Purkinje cell (primary cell): ENCODE measurements at places on chromosomes 4 and X. TPM values are rescaled to one million over a fixed set of nuclear protein-coding genes. Genes with fewer than 3 reads are reported as not detected.

The TMEM31 gene
- not detected in 2 replicates for polyA plus RNA-seq

The KIAA1210 gene
- polyA plus RNA-seq, result not detected in 2 replicates

The MAGEA9B gene
- not detected in 2 replicates for polyA plus RNA-seq

The RTL3 gene
- polyA plus RNA-seq, result not detected in 2 replicates

The CORIN gene
- polyA plus RNA-seq, result 1.2 and 1.7 TPM in 2 replicates

The ANK2 gene
- polyA plus RNA-seq, result 541 and 627 TPM in 2 replicates

The PNCK gene
- polyA plus RNA-seq, result 1.4 TPM in 1 of 2 replicates, not detected in the other

The NAP1L3 gene
- 94.6 and 98.2 TPM in 2 replicates for polyA plus RNA-seq

The ZC4H2 gene
- polyA plus RNA-seq, result 9.0 and 10.4 TPM in 2 replicates

The CBLL2 gene
- polyA plus RNA-seq, result not detected in 2 replicates

The SLC16A2 gene
- 1.4 and 2.4 TPM in 2 replicates for polyA plus RNA-seq

The NPY5R gene
- polyA plus RNA-seq, result 2.2 TPM in 1 of 2 replicates, not detected in the other

The SSX1 gene
- not detected in 2 replicates for polyA plus RNA-seq

The CT45A1 gene
- not detected in 2 replicates for polyA plus RNA-seq

The RAB41 gene
- polyA plus RNA-seq, result 0.69 TPM in 1 of 2 replicates, not detected in the other

The FAM184B gene
- polyA plus RNA-seq, result 2.3 and 3.1 TPM in 2 replicates

The FAM149A gene
- 3.6 and 11.1 TPM in 2 replicates for polyA plus RNA-seq

The FATE1 gene
- not detected in 2 replicates for polyA plus RNA-seq

The DGAT2L6 gene
- polyA plus RNA-seq, result not detected in 2 replicates

The TDO2 gene
- not detected in 2 replicates for polyA plus RNA-seq

The CAMK2D gene
- polyA plus RNA-seq, result 126 and 167 TPM in 2 replicates

The ATP1B4 gene
- polyA plus RNA-seq, result not detected in 2 replicates

The ITM2A gene
- 6.3 and 20.3 TPM in 2 replicates for polyA plus RNA-seq

The ZGRF1 gene
- polyA plus RNA-seq, result 1.7 and 7.7 TPM in 2 replicates

The GPR50 gene
- polyA plus RNA-seq, result not detected in 2 replicates

The NEK1 gene
- 20.4 and 27.9 TPM in 2 replicates for polyA plus RNA-seq

The ARHGAP36 gene
- polyA plus RNA-seq, result 1.7 TPM in 1 of 2 replicates, not detected in the other
